Cardiac muscle cell (in vitro differentiated cells and primary cell): ENCODE measurements at places on chromosomes 7 and 10. TPM values are rescaled to one million over a fixed set of nuclear protein-coding genes. Genes with fewer than 3 reads are reported as not detected.

GRCh38 chr7:100048680-100049079, 894 bp upstream of the ZSCAN21 start:
- H3K4me1 ChIP-seq, result peaks cover 3% of the 10 kb centered on the region
- no peaks in the 10 kb centered on the region for H3K36me3 ChIP-seq
- DNase-seq, result no peak
- peak overlapping the region; percentile 95 for H3K4me3 ChIP-seq

POLR2J gene
- polyA plus RNA-seq, result 92.3 and 121 TPM in 2 replicates

GRCh38 chr7:144048648-144049047, at the start of gene OR2A5:
Gene OR2A5, plus strand, starts transcription at chr7:144048948. Its CDS starts 1,454 bp downstream, at chr7:144050402.
- H3K4me3 ChIP-seq, result no peak within 1 kb of the TSS
- no peak for DNase-seq
- no peaks in the 10 kb centered on the region for H3K27me3 ChIP-seq
- no peaks in the 10 kb centered on the region for H3K36me3 ChIP-seq

DNA sequence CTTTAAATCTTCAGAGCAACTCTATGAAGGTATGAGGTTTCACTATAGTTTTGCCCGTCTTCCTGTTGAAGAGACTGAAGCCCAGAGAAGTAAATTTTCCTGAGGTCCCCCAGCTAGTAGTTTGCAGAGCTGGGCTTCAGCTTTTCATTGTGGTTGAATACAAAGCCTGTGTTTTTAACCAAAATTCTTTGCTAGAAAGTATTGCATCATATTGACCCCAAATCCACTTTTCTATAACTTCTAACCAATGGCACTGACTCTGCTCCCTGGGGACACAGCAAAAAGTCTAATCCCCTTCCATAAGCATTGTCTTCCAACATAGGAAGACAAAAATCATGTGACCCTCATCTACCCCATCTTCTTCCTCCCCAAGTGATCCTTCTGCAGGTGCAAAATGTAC, 93.0 kb downstream of the KCNMA1 start:
- H3K4me1 ChIP-seq, result no peaks in the 10 kb centered on the region
- no peak for DNase-seq
- no peak overlapping the region for H3K4me3 ChIP-seq
- H3K27ac ChIP-seq, result no peak overlapping the region
- no peaks in the 10 kb centered on the region for H3K27me3 ChIP-seq

GRCh38 chr10:130761788-130762301, 549.7 kb downstream of the TCERG1L start:
- H3K4me1 ChIP-seq, result no peaks in the 10 kb centered on the region
- DNase-seq, result no peak
- no peak overlapping the region for H3K4me3 ChIP-seq
- no peak overlapping the region for H3K27ac ChIP-seq
- no peaks in the 10 kb centered on the region for H3K27me3 ChIP-seq

DNA sequence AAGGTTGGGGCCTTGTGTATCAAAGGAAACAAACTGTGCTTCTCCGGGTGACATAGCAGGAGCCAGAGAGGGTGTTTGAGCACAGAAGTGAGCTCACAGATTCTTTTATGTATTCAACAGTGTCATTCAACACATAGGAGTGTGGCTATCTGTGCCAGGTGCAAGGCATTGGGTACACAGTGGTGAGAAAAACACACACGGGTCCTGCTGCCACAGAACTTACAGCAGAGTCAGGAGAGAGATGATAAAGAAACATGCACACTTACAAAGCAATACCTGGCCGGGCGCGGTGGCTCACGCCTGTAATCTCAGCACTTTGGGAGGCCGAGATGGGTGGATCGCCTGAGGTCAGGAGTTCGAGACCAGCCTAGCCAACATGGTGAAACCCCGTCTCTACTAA, 16.3 kb upstream of the ECHDC3 start:
- H3K36me3 ChIP-seq, result no peaks in the 10 kb centered on the region
- no peaks in the 10 kb centered on the region for H3K27me3 ChIP-seq
- no peaks in the 10 kb centered on the region for H3K4me1 ChIP-seq
- H3K4me3 ChIP-seq, result no peak overlapping the region
- H3K27ac ChIP-seq, result no peak overlapping the region

- H3K27ac ChIP-seq, result no peak overlapping the region
- H3K4me1 ChIP-seq, result no peaks in the 10 kb centered on the region
- DNase-seq, result no peak
- H3K4me3 ChIP-seq, result no peak overlapping the region
- H3K36me3 ChIP-seq, result no peaks in the 10 kb centered on the region
Observed at GRCh38 chr10:118986815-118987790, 42.4 kb upstream of the NANOS1 start.

GRCh38 chr10:70283445-70284399, at the start of gene NPFFR1:
Gene NPFFR1, minus strand, starts transcription at chr10:70284004. Its CDS starts 328 bp downstream, at chr10:70283676.
- DNase-seq, result no peak
- H3K27me3 ChIP-seq, result peaks cover 86% of the 10 kb centered on the region
- H3K4me3 ChIP-seq, result peak within 1 kb of the TSS; percentile 11
- no peaks in the 10 kb centered on the region for H3K36me3 ChIP-seq

GNGT1 gene
- not detected in 2 replicates for polyA plus RNA-seq

DNA sequence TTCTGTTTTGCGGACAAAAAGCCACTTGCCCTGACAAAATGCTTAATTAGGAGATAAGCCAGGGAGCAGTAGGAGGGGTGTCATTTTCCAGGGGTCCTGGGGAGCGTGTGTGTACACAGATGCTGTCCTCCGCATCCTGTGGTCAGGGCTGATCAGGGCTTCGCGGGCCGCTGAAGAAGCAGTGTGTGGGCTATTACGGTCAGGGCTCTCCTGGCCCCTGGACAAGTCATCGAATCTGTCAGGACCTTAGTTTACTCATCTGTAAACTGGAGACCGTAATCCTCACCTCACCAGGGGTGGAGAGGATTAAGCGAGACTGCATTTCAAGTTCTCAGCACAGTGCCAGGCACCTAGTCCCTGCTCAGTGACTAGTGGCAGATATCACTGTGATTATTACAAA, 26.0 kb upstream of the MXI1 start:
- no peaks in the 10 kb centered on the region for H3K27me3 ChIP-seq
- H3K36me3 ChIP-seq, result no peaks in the 10 kb centered on the region
- H3K4me3 ChIP-seq, result no peak overlapping the region
- H3K27ac ChIP-seq, result peak overlapping the region; percentile 66
- DNase-seq, result no peak

DNA sequence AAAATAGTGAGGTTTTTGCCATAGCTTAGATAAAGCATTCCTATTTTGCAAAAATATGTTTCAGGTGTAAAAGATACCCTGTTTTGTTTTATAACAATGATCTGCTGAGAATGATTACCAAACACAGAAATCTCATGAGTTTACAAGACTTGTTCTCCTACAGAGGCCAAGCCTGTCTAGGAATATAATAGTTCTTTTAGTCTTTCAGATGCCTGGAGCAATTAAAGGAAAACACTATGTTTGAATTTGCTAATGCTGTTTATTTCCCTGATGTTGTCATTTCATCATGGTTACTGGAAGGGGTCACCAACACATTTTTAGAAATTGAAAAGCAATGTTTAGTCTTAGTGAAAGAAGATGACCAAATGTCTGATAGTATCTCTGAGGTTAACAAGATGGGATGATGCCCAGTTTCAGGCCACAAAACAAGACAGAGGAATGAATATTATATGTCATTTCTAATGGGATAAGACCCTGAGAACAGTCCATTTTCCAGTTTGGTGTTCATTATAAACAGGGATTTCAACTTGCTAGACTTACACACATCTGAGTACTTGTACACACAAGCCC, 559.9 kb downstream of the INHBA start:
- no peak for DNase-seq
- no peaks in the 10 kb centered on the region for H3K36me3 ChIP-seq
- no peaks in the 10 kb centered on the region for H3K4me1 ChIP-seq
- H3K27me3 ChIP-seq, result no peaks in the 10 kb centered on the region

DNA sequence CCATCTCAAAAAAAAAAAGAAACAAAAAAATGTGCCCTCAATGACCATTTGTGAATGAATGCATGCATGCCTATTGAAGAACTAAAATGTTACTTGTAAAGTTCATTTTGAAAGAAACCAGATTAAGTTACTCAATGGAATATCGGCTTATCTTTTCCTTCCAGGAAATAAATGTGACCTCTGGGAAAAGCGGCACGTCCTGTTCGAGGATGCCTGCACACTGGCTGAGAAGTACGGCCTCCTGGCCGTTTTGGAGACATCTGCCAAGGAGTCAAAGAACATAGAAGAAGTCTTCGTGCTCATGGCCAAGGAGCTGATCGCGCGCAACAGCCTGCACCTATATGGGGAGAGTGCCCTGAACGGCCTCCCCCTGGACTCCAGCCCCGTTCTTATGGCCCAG, 21.9 kb downstream of the RAB19 start:
- H3K4me1 ChIP-seq, result no peaks in the 10 kb centered on the region
- no peak overlapping the region for H3K4me3 ChIP-seq
- no peak for DNase-seq
- H3K27ac ChIP-seq, result no peak overlapping the region
- H3K36me3 ChIP-seq, result no peaks in the 10 kb centered on the region

LIPF gene
- polyA plus RNA-seq, result not detected in 2 replicates

ARHGAP19 gene
- polyA plus RNA-seq, result 5.3 and 15.8 TPM in 2 replicates

HOXA10 gene
- not detected in 2 replicates for polyA plus RNA-seq

FAM180A gene
- polyA plus RNA-seq, result not detected in 2 replicates

GRCh38 chr7:34772296-34772938, 114.4 kb downstream of the NPSR1 start:
- no peaks in the 10 kb centered on the region for H3K36me3 ChIP-seq
- H3K27me3 ChIP-seq, result no peaks in the 10 kb centered on the region
- H3K4me1 ChIP-seq, result no peaks in the 10 kb centered on the region

GRCh38 chr10:1403508-1404322, 333.6 kb downstream of the ADARB2 start:
- no peak for DNase-seq
- no peak overlapping the region for H3K4me3 ChIP-seq
- H3K4me1 ChIP-seq, result peaks cover 25% of the 10 kb centered on the region
- no peaks in the 10 kb centered on the region for H3K27me3 ChIP-seq
- no peak overlapping the region for H3K27ac ChIP-seq

GRCh38 chr10:28294169-28294532, 8.7 kb downstream of the MPP7 start:
- H3K27me3 ChIP-seq, result no peaks in the 10 kb centered on the region
- no peaks in the 10 kb centered on the region for H3K36me3 ChIP-seq
- no peak for DNase-seq
- no peak overlapping the region for H3K27ac ChIP-seq
- no peak overlapping the region for H3K4me3 ChIP-seq
- H3K4me1 ChIP-seq, result peaks cover 10% of the 10 kb centered on the region

HMX3 gene
- not detected in 2 replicates for polyA plus RNA-seq

DNA sequence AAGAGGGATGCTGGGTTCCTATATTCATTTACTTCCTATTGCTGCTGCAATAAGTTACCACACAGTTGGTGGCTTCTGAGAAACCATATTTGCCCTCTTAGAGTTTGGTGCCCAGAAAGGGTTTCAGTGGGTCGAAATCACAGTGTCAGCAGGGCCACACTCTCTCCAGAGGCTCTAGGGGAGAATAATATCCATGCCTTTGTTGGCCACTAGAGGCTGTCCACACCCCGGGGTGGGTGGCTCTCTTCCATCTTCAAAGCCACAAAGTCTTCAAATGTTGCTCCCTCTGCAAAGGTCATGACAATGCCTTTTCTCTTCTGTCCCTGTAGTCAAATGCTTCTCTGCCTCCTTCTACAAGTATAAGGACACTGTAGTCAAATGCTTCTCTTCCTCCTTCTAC, 989.4 kb downstream of the CCSER2 start:
- peaks cover 56% of the 10 kb centered on the region for H3K4me1 ChIP-seq
- H3K4me3 ChIP-seq, result no peak overlapping the region
- peak overlapping the region; percentile 83 for H3K27ac ChIP-seq

ZNF92 gene
- polyA plus RNA-seq, result 8.3 and 10.2 TPM in 2 replicates

- no peaks in the 10 kb centered on the region for H3K36me3 ChIP-seq
- no peak overlapping the region for H3K4me3 ChIP-seq
- no peak for DNase-seq
- H3K27ac ChIP-seq, result no peak overlapping the region
Observed at GRCh38 chr10:5299950-5300349, 64.8 kb upstream of the UCN3 start.

DNA sequence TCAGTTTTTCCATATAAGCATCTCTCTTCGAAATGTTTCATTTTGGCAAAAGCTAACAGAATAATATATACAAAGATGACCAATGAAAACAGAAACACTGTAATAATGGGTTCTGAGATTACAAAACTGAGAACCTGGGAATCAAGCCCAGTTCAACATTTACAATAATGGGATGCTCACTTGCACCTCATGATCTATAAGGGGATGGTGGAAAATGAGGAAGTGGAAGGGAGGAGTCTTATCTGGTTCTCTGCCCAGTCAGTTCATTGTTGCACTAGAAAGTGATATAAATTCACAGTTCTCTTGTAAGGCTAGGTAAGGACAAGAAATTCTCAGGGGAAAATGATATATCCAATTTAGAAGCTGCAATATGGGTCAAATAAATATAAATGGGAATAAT, 31.7 kb upstream of the RHOBTB1 start:
- no peak overlapping the region for H3K4me3 ChIP-seq
- no peaks in the 10 kb centered on the region for H3K36me3 ChIP-seq
- H3K27me3 ChIP-seq, result no peaks in the 10 kb centered on the region
- no peak for DNase-seq
- peaks cover 5% of the 10 kb centered on the region for H3K4me1 ChIP-seq
- no peak overlapping the region for H3K27ac ChIP-seq

DNA sequence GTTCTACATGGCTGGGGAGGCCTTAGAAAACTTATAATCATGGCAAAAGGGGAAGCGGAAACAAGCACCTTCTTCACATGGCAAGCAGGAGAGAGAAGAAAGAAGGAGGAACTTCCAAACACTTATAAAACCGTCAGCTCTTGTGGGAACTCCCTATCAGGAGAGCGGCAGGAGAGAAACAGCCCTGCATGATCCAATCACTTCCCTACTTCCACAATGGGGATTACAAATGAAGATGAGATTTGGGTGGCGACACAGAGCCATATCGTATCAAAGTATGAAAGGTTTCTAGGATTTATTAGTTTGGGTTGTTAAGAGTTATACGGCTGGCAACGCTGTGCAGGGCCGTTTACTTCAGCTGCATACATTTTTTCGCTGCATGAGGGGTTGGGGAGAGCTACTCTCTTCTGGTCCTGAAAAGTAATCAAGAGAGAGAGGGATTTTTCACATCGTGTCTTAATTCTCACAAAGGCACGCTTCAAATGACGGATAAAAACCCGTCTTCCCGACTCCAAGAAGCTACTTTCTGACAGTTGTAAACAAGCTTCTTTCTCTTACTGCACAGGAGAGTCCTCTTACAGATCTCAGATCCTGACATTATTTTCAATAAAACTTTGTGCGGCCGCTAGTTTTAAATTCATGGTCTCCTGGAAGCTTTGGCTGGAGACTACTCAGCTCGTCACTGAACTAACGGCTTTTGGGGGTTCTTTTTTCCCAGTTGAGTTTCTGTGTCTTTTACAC, 751 bp upstream of the GTPBP10 start:
- peaks cover 5% of the 10 kb centered on the region for H3K4me1 ChIP-seq
- peak overlapping the region; percentile 94 for H3K27ac ChIP-seq
- peak overlapping the region; percentile 86 for H3K4me3 ChIP-seq
- H3K27me3 ChIP-seq, result no peaks in the 10 kb centered on the region

EPO gene
- 0.34 and 0.46 TPM in 2 replicates for polyA plus RNA-seq

NPTX2 gene
- 0.10 TPM in 1 of 2 replicates, not detected in the other for polyA plus RNA-seq

GRCh38 chr10:50740293-50740648, 535 bp downstream of the ASAH2B start:
- DNase-seq, result peak; percentile 41
- no peaks in the 10 kb centered on the region for H3K36me3 ChIP-seq
- H3K27ac ChIP-seq, result peak overlapping the region; percentile 71
- H3K27me3 ChIP-seq, result peaks cover 6% of the 10 kb centered on the region
- peak overlapping the region; percentile 74 for H3K4me3 ChIP-seq
- H3K4me1 ChIP-seq, result no peaks in the 10 kb centered on the region

GRCh38 chr10:132446661-132447445, 49.9 kb downstream of the PWWP2B start:
- DNase-seq, result peak; percentile 54
- no peaks in the 10 kb centered on the region for H3K36me3 ChIP-seq
- no peaks in the 10 kb centered on the region for H3K27me3 ChIP-seq
- H3K4me3 ChIP-seq, result no peak overlapping the region
- no peak overlapping the region for H3K27ac ChIP-seq
- peaks cover 20% of the 10 kb centered on the region for H3K4me1 ChIP-seq
